ENCODE measurements at places on chromosomes 6 and 20.

GRCh38 chr6:154258064-154258757, 98.4 kb downstream of the IPCEF1 start:
- no peak for DNase-seq

- DNase-seq: no peak
These were observed 255.4 kb downstream of the ATXN1 start for GRCh38 chr6:16505711-16506357.

DNA sequence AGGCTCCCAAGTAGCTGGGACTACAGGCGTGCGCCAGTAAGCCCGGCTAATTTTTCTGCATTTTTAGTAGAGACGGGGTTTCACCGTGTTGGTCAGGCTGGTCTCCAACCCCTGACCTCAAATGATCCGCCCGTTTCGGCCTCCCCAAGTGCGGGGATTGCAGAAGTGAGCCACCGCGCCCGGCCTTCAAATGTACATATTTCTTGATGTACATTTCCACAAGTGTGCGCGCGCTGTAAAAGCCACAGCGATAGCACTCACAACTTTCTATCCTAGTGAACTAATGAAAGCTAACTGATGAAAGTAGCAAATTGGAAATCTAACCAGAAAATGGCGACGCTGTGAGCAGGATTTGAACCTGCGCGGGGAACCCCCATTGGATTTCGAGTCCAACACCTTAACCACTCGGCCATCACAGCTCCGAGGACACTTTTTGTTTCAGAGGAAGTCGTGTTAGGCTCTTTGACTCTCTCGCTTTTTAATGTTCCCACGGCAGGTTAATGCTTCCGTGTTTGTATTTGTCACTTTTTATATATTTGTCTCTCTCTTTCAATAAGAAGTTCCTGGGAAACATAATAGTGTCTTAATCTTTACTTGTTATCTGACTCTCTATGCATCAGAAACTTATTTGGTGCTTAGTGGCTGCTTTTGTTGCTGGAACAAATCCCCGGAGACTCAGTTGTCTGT, 199.4 kb upstream of the ZNF184 start:
- peak; percentile 93 for DNase-seq

DNA sequence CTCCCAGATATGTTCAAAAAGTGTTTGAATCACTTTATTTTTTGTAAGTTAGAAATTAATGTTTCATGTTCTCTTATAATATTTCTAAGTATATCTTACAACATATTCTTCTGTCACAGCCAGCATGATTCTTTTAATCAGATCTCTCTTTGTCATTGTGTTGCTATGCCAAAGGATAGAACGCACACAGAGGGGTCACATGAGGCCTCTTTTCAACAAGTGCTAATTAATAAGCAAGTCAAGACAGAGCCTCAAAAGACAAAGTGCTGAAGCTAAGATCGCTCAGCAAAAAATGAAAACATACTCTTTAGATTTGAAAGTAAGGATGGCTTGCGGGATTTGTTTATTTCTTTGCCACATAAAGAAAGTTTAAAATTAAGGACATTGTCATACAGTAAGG, 508.8 kb upstream of the PTCHD4 start:
- DNase-seq: no peak

- DNase-seq: no peak
These were observed 298.2 kb downstream of the SAMD5 start for GRCh38 chr6:147806697-147807096.

All from DMS 273 treated with DMSO at 0.1 percent for 48 hours (cell line).